Activated effector memory CD4-positive, alpha-beta T cell treated with anti-CD3 and anti-CD28 coated beads, Interleukin-2, amount 50 U/mL, for 16 hours (primary cell): ENCODE measurements at places on chromosomes 11 and 22.

GRCh38 chr22:37199760-37200108 is 11.7 kb upstream of the C1QTNF6 start:
- no peak for DNase-seq

- DNase-seq = no peak
Measured at GRCh38 chr11:47591764-47592163, 2.4 kb downstream of the C1QTNF4 start.

DNA sequence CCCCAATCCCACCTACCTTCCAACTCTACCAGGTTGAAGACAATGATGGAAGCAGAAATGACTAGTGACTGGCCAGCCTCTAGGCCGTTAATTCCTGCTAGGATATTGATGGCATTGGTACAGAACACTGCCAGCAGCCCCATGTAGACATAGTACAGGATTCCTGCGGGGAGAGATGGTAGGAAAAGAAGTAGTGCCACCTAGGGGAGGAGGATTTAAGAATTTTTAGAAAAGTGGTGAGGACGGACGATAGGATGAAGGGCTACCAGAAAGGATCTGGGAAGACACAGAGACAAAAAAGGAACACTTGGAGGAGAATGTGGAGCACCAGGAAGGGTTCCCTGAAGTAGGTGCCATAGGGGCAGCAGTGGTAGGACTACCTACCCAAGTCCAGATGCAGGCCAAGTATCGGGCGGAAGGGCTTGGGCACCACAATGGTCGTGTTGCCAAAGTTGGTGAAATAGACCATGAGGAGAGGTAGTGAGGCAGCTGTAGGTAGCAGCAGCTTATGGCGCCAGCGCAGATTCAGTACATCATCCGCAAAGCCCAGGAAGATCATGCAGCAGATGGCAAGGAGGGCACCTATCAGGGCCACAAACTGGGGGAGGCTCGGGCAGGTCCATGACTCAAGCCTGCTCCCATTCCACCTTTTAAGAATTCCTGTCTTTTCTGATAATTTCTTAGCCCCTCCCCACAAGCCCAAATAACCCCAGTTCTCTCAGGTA is 1.2 kb downstream of the DPAGT1 start:
- no peak for DNase-seq

DNA sequence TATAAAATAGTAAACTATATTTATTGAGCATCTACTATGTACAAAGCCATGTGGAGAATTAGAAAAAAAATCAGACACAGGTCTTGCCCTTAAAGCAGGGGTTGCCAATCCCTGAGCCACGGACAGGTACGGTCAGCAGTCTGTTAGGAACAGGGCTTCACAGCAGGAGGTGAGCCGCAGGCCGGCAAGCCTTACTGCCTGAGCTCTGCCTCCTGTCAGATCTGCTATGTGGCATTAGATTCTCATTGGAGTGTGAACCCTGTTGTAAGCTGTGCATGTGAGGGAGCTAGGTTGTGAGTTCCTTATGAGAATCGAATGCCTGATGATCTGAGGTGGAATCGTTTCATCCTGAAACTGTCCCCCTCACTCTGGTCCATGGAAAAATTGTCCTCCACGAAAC is 2.1 kb upstream of the RAG2 start:
- no peak for DNase-seq

GRCh38 chr22:45334528-45334927 is 24.8 kb downstream of the FAM118A start:
- DNase-seq = no peak

DNA sequence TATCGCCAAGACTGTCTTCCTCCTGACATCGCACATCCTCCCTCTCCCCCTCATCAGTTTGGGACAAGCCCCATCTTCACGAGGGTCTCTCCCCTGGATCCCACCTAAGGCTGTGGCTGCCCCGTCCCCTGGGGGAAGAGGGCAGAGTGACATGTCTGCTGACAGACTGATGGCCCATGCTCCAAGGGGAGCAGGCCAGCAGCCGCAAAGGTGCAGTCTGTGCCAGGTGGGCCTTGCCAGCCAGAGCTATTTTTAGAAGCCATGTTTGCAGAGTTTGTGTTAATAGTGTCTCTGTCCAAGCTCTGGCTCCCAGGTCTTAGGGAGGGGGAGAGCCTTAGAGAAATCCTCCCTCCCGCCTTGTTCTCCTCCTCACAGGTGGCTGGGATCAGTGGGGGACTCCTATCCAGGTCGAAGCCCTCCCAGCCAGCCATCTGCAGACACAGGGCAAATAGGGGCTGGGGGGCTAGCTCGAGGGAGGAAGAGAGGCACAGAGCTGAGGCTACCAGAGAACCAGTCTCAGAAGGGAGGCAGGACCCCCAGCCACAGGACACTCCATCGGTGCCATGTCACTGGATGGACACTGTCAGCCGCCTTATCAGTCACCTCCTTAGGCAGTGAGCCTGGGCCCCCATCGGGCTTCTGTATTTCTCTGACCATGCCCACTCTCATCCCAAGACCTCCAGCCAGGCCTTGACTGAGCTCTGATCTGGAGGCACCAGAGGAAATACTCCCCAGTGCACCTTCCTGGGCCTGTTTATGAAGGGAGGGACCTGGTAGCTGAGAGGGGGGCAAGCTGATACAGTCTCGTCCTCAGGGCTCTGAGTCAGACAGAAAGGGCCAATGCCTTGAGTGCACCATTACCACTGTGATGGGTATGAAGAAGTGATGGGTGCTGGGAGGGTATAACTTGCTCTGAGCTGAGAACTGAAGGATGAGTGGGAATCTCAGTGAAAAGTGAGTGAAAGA is 49.3 kb downstream of the CHRDL2 start:
- peak; percentile 53 for DNase-seq

GRCh38 chr11:1208144-1208393 is 14.8 kb upstream of the MUC5B start:
- peak; percentile 48 for DNase-seq

DNA sequence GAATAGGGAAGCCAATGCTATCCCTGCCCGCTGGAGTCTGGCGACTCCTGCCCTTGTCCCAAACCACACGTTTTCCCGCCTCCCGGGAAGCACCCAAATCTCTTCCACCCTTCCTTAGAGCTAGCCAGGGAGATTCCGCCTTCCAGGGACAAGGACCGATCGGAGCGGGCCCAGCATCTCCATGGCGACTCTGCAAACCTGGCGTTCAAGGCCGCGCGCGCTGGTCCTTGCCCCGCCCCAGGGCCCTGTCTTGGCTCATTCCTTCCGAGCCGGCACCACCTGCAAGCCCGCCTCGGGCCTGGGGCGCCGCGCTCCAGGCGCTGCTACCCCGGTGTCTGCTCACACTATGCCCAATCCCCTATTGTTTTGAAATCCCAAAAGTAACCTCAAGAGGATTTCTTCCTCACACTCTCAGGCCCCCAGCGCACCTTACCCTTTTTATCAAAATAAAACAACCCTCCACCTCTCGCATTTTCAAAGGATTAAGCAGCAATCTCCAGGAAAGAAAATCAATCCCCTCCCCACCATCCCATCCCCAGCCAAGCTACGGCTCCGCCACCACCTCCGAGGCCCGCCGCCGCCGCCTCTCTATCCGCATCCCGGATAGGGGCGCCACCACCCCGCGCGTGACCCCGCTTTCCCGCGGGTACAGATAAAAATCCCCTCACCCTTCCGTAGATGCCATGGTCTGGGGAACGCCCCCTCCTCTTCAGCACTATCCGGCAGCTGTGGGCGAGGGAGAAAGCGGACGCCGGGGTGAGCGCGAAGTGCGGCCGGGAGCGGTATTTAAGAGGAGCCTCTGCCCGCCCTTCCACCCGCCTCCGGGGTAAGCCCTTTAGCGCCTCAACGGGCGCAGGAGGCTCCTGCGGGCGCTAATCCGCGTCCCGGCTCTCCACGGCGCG is 825 bp downstream of the SLC1A2 start:
- DNase-seq = no peak

GRCh38 chr11:66367561-66368312 is 3.8 kb downstream of the SLC29A2 start:
- no peak for DNase-seq

GRCh38 chr11:12973528-12974181 is 35.5 kb upstream of the RASSF10 start:
- DNase-seq = no peak

DNA sequence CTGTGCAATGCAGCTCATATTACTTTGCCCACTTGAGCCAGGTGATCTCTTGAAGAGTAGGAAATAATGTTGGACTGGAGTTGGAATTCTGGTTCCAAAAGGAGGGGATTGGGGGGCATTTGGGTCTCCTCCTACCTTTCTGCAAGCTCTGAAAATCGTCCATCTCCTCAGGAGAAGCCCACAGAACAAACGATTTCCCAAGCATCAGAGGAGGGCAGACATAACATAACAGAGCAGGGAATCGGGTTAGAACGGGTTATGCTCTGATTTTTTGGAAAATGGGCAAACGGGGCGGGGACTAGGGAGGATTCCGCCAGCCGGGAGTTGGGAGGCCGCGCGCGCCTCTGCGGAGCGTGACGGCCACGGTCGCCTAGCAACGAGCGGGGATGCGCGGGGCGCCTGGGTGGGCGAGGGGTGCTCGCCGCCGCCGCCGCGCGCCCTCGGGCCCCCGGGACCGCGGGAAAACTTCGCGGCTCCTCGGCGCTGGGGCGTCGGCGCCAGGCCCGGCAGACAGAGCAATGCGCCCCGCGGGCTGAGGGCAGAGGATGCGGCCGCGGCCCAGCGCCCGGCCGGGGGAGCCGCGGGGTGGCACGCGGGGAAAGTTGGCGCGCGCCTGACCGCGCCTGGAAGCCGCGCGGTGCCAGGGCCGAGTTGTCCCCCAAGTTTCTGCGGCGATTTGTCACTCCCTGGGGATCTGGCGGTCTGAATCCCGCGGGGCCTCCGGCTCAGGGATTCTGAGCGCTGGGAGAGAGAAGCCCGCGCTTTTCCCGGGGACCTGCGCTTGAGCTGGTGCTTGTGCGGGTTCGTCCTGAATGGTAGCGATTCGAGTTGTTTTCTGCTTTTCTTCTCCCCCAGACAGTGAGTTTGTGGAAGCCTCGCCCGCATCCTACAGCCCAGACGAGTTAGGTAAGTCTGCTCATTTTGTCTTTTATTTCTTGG is 27.8 kb upstream of the AMOTL1 start:
- DNase-seq = no peak

GRCh38 chr11:57764021-57764420 is 2.4 kb downstream of the CTNND1 start:
- no peak for DNase-seq

DNA sequence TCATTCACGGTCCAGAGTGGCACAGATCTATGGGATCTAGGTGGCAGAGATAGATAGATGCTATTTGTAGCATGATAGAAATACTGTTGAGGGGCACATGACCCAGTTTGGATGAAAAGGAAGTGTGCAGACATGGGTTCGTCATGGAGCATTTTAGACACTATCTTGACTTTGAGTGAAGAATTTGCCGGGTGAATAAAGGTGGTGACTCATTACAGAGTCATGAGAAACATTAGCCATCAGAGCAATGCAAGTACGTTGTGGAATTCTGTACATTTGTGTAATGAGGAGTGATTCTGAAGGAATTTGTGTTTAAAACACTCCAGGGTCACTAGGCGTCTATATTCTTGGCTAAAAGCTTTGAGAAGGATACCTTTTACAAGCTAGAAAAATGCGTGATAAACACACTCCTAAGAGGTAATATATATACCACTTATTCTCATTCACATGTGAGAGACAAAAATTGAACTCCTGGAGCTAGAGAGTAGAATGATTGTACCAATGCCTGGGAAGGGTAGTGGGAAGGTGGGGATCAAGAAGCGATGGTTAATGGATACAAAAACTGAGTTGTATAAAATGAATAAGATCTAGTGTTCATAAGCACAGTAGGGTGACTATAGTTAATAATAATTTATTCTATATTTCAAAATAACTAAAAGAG is 593.7 kb upstream of the LUZP2 start:
- no peak for DNase-seq

DNA sequence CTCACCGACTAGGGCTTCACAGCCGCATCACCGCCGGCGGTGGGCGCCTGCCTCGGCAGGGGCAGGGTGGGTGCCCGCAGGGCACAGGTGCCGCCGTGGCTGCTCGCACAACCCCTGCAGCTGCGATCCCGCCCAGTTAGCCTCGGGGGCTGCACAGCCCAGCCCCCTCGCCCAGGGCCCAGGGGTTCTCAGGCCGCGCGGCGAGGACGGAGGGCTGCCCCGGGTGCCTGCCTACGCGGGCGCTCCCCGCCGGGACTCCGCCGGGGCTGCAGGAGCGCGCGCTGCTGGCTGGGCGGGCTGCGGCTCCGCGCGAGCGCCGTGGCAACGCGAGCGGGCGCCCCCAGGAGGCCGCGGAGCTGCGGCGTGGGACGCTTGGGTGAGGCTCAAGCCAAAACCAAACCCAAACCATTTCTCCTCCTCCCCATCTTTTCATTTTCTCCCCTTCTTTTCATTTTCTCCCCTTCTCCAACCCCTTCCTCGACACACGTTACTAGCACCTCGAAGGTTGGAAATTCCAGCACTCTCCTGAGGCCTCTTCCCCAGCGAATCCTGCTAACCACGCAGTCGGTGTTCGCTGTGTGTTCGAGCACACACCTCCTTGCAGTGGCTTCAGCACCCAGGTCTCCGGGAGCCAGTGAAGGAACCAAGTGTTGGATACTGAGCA is at the start of gene MICAL3:
MICAL3 (minus strand) TSS at position 286 of the 664 bp plus-strand sequence. CDS start 117,749 bp downstream, outside the sequence.
- peak; percentile 87 for DNase-seq

DNA sequence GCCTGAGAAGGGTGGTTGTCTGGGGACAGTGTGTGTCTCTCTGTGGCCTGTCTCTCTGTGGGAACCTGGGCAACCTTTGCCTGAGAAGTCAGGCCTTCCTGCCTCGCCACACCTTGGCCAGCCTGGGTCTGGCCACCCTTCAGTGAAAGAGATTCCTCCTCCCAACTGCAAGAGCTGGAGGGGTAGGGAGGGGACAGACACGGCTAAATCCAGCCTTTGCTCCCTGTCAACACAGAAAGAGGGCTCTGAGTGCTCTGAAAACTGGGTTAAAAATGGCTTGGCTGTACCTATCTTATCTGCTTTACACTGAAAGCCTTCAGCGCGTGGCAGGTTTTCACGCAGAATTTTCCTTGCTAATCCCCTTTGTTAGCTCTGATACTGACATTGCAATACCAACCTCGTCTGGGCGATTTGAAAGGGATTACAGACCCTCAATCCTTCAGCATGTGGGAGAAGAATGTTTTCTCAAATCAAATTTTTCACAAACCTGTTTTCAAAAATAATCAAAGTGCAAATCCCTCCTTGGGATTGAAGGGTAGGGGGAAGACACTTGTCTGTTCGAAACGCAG is 163.7 kb downstream of the DSCAML1 start:
- DNase-seq = no peak

GRCh38 chr22:37549704-37550059 is 10.6 kb upstream of the CDC42EP1 start:
- no peak for DNase-seq

- DNase-seq = peak; percentile 45
Measured at GRCh38 chr11:124886978-124887666, 10.5 kb downstream of the ROBO4 start.

DNA sequence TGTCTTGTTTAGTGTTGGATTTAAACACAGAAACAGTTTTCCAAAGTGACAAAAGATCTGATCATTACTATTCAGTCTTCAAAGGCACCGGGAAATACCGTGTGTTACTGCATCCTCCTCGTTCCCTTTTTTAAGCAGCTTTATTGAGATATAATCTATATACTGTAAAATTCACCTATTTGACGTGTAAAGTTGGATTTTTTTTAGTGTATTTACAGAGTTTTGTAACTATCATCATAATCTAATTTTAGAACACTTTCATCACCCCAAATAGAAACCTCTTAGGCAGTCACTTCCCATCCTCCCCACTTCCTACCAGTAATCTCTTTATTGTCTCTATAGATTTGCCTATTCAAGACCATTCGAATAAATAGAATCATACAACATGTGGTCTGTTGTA is 1.4 kb downstream of the ANO5 start:
- no peak for DNase-seq
